Activated T-cell treated with anti-CD3 and anti-CD28 coated beads for 24 hours (primary cell): ENCODE measurements at places on chromosomes 12 and 14.

DNA sequence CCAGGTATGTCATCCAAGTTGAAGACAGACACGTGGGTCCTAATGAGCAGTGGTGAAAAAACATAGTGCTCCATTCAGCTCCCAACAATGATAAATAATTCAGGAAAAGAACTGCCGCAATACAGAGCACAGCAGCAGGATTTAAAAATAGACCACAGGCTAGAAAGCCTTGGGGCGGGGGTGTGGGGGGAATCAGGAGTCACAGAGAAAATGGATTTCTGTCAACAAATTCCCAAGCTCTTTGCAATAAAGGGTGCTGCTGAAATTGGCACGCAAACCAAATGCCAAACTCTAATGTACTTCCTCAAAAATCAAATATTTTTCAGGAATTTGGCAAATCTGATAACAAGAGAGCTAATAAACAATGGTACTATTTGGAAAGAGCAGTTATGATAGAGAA is 58.6 kb downstream of the R3HDM2 start:
- DNase-seq = no peak

DNA sequence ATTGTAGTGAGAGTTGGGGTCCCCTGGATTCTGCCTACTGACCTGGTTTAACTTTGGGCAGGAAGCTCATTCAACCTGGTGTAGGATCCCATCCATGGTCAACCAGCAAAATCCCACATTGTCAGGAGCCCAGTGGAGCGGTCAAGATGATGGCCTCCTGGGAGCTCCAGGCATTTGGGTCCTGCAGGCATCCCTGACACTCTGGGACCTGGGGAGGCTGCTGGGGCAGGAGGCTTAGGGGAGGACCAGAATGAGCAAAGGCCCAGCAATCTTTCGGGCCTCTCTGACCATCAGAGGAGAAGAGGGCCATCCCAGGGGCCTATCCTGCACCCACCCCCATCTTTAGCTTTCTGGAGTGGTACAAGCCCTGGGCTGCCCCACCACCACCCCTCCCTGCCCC is 104.0 kb downstream of the PRMT8 start:
- no peak for DNase-seq

GRCh38 chr12:32217354-32218310 is 111.0 kb downstream of the BICD1 start:
- no peak for DNase-seq

DNA sequence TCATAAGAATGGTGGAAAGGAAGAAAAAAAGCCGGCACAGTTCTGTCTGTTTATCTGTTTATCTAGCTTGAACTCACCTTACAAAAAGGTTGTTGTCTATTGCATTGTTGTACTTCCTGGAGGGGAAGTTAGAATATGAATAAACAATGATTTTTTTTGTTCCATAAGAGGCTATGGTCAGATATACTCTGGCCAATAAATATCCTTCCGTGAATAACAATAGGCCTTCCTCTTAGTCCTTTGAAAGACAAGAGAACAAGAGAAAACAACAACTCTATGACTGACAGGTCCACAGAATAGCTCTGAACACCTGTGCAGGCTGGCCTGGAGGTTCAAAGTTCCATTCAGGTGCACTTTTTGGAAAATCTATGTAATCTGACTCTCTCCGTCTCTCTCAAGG is 192.8 kb upstream of the KRR1 start:
- DNase-seq = no peak

- DNase-seq = no peak
Observed at GRCh38 chr12:63777340-63777739, 2.4 kb upstream of the RXYLT1 start.

DNA sequence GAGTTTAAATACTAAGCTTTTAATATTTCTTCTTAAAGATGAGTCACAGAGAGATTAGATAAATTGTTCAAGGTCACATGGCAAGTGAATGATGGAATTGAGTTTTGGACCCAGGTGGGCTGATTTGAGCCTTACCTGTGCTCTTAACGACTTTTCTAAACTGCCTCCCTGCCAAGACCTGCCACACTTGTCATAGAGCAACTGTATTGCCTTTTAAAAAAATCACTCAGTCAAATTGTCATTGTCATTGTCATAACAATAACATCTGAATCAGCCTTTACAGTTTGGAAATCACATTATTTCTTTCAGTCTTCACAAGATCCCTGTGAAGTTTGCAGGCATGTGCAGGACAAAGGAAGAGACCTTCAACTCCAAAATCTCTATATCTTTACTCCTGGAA is 25.7 kb downstream of the SLC4A8 start:
- DNase-seq = no peak

DNA sequence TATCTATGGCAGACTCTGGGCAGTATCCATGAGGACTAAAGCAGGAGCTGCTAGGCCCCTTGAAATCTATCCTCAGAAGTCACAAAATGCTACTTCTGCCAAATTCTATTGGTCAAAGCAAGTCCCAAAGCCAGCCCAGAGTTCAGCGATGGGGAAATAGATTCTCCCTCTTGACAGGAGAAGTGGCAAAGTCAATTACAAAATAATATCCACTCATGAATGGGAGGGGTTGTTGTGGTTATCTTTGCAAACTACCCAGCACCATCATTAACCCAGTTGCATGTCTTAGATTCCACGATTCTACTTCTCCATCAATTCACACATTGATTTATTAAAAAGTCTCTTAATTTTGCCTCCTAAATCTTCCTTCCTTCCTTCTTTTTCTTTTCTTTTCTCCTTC is 30.7 kb upstream of the STXBP6 start:
- no peak for DNase-seq

DNA sequence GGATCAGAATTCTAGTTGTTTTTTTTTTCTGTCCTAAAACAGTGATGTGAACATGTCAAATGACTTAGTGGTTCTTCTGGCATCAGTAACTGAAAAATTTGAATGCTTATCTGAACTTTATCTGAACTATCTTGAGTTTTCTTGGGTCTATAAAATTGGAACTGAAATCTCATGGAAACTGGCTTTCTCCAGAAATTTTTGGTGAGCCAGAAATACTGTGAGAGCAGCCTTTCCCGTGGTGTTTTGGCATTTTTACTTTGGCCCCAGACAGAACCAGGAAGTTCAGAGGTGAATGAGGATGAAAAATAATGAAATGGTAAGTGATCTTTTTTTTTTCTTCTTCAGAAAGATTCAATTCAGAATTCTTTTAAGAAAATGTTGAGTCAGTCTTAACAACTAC is 89.5 kb upstream of the CCDC91 start:
- DNase-seq = no peak
